SK-MEL-5 (cell line): ENCODE measurements at places on chromosomes 11 and 22. TPM values are rescaled to one million over a fixed set of nuclear protein-coding genes. Genes with fewer than 3 reads are reported as not detected.

DNA sequence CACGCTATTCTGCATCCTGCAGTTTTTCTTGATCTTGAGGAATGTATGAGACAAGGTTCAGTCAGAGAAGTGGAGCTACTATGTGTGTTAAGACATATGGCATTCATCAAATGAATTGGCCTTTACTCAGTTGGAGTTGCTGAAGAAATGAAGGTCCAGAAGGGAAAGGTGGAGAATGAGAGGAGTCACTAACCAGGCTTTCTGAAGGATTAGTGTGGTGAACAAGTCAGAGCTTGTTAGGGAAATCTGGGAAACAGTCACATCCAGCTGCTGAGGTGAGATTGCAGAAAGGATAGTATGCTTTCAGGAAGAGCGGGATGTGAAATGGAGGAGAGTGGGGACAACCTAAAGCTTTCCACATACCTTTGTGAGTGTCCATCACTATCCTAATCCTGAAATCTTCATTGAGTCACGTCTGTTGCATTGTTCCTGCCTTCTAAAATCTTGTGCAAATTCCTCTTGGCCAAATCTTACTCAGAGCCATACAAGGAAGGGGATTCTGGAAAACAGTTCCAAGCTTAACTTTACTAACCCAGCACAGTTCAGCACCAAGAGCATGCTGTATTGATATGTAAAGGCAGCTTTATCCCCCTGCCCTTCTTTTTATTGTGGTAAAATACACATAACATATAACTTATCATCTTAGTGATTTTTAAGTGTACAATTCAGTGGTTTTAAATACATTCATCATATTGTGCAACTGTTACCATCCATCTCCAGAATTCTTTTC, 11.4 kb upstream of the PITPNB start:
- DNase-seq: no peak

DNA sequence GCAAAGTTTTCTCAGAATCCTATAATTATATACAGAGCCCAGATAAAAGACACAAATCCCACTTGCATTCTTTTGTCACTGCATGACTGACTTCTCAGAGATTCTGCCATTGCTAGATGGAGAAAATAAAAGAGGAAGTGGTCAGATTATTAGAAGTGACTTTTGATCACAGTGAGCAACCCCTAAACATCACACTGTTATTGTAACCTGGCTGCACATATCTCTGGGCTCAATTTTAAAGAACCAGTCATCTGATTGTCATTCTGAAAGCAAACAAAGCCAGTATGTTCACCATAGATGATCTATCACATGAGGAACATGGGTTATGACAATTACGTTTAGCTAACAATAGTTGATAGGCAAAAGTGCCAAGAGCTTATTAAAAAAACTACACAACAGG, 47.8 kb downstream of the COPB1 start:
- no peak for DNase-seq

GRCh38 chr22:49431551-49431950, 396.1 kb downstream of the BRD1 start:
- no peak for DNase-seq

GRCh38 chr11:79708319-79708932, 267.6 kb upstream of the TENM4 start:
- DNase-seq: peak; percentile 62

The TBX10 gene
- not detected in 2 replicates for total RNA-seq

The SLC22A12 gene
- not detected in 2 replicates for total RNA-seq

- no peak for DNase-seq
Observed at GRCh38 chr22:16965083-16965482, 42.9 kb downstream of the GAB4 start.

The NXPE4 gene
- not detected in 2 replicates for total RNA-seq

DNA sequence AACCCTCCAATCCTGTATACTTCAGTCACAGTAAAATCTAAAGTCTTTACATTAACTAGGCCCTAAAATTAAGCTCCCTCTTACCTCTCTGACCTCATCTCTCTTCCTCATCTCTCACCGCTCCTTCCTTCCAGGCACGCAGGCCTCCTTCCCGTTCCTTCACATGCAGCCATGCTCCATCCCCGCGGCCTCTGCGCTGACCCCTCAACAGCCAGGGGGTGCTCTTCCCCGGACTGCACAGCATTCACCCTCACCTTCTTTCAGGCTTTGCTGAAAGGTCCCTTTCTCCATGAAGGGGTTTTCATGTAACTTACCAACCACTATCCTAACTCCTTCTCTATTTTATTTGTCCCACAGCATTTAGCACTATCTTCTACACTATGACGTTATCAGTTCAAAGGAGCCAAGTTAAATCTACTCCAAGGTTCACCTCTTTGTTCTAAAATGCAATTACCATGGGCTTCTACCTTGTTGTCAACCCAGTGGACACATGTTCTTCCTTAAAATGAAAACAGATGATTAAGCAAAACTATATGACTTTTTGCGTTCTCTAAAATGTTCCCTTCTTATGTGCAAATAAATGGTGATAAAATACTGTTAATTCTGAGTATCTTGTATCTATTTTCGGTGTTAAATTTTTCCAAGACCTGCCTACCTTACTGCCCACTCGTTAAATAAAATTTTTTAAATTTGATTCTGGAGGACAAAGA, 57.8 kb upstream of the APOA1 start:
- peak; percentile 8 for DNase-seq

DNA sequence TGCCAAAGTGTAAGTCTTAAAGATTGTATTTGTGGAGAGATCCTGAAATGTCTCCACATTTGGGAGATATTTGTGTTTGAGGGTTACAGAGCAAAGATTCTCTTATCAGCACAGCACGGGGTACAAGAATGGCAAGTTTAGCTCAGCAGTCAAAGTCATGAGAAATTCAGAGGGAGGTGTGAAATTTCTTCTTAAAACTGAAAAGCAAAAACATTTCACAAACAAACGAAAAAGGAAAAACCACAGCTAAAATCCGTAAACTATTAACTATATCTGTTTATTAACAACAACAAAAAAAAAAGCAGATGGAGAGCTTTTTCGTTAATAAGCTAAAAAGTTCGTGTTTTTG, 40.9 kb upstream of the ETS1 start:
- DNase-seq: no peak

DNA sequence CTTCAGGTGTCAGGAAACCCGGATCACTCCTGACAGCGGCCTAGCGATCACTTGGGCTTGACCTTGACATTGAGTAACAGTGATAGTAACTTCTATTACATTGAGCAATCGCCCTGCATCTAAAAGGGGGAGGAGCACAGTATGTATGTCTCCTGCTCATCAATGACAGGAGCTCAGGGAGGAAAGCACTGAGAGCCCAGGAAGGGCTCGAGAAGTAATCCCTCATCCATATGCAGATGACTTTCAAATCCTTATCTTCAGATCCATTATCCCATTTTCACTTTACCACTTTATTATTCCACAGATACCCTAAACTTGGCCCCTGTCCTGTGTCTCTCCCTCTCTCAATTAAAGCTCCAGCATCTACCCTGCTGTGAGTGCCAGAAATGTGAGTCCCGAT, 47.8 kb downstream of the ABTB2 start:
- no peak for DNase-seq

DNA sequence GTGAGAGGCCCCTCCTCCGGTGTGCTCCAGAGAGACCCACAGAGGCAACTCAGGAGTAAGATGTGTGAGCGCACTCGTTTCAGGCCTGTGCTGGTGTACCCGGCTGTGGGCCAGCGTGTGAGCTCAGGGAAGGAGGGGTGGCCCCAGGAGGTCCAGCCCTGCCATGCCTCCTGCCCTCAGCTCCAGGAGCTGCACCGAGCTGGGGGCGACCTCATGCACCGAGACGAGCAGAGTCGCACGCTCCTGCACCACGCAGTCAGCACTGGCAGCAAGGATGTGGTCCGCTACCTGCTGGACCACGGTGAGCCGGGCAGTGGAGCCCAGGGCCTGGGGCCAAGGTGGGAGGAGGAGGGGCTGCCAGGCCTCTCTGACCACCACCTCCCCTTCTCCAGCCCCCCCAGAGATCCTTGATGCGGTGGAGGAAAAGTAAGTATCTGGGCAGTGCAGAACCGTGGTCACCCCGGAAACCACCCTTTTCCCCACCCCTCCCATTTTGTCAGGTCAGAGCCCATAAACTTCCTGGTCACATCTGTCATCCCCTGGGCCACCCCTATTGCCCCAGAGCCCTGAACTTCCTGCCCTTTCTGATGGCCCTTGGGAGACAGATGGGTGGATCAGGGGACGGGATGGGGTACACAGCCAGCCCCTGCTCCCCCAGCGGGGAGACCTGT, 2.5 kb upstream of the MDK start:
- no peak for DNase-seq

The SAMM50 gene
- 94.8 and 103 TPM in 2 replicates for total RNA-seq

DNA sequence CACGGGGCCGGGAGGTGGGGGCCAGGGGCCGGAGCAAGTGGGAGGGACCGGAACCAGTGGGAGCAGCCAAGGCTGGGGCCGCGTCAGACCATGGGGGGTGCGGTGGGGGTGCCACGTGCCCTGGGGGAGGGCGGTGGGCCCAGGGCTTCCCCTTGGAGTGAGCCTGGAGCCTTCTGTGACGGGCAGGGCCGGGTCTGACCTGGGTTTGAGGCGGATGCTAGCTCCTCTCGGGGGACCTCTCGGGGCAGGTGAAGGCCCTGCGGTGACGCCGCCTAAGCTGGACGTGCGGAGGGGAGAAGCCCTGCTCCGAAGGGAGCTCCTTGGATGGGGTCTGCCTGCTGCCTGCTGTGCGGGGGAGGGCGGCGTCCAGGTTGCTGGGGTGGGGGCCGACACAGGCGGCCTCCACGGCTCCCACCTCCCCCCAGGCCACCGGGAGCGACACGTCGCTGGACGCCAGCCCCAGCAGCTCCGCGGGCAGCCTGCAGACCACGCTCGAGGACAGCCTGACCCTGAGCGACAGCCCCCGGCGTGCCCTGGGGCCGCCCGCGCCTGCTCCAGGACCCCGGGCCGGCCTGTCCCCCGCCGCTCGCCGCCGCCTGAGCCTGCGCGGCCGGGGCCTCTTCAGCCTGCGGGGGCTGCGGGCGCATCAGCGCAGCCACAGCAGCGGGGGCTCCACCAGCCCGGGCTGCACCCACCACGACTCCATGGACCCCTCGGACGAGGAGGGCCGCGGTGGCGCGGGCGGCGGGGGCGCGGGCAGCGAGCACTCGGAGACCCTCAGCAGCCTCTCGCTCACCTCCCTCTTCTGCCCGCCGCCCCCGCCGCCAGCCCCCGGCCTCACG, 115.0 kb downstream of the CACNA1I start:
- no peak for DNase-seq

- no peak for DNase-seq
Observed at GRCh38 chr22:47388778-47389177, 626.3 kb downstream of the TBC1D22A start.

The PRG3 gene
- total RNA-seq: not detected in 2 replicates

The MPPED2 gene
- 2.6 and 3.7 TPM in 2 replicates for total RNA-seq

The CALCA gene
- total RNA-seq: not detected in 2 replicates

- peak; percentile 92 for DNase-seq
Observed at GRCh38 chr11:15969281-15969680, 387.1 kb downstream of the SOX6 start.

DNA sequence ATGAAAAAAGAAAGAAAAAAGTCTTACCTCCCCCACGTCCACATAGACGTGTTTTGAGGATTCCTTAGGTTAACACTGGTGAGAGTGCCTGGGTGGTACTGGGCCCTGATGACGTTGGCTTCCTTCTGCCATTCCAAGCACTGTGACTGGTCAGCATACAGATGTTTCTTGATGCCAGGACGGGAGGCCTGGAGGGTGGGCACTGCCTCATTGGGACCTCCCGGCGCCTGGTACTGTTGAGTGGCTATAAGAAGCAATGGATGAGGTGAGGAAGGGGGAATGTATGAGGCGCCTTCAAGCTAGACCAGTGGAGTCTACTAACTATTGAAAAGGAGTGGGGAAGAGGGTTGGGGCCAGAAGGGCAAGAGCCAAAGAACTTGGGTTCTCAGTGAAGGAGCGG, 45.3 kb downstream of the MICAL2 start:
- no peak for DNase-seq

The DESI1 gene
- total RNA-seq: 28.2 and 45.4 TPM in 2 replicates

The GLB1L2 gene
- 0.48 and 1.1 TPM in 2 replicates for total RNA-seq

The KREMEN1 gene
- 23.0 and 23.5 TPM in 2 replicates for total RNA-seq

GRCh38 chr11:124493016-124493655, 47.6 kb upstream of the OR8B8 start:
- DNase-seq: no peak

The OR52I2 gene
- not detected in 2 replicates for total RNA-seq

DNA sequence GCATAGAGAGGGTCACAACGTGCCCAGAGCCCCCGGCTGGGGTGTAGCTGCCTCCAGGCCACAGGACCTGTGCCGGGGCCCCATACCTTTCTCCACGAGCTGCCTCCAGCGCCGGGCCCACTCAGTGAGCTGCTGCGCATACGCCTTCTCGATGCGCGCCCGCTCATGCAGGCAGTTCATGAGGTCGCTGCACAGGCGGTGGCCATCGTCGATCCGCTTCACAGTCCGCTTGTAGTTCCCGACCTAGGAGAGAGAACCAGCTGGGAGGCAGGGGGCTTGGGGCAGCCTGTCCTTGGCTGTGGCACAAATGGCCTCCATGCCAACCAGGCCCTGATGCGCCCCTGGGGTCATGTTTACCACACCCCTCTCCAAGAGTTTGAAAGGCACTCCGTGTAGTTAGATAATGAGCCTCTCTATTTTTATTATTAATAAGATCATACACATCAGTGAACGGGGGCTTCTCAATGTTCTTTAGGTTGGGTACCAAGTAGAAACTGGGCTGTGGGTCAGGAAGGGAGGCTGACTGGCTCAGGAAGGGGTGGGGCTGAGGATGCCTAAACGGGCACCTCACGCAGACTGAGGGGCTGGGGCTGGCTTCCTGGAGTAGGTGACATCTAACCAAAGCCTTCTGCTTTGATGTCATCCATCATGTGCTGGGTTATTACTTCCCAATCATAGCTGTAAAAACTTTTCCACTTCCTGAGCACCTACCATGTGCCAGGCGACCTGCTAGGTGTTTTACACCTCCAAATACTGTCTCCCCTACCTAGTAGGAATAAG, 36.5 kb upstream of the ARFGAP3 start:
- DNase-seq: no peak

- no peak for DNase-seq
Observed at GRCh38 chr11:119578521-119579191, 150.3 kb downstream of the NECTIN1 start.

The RBM4B gene
- 8.1 and 11.0 TPM in 2 replicates for total RNA-seq

DNA sequence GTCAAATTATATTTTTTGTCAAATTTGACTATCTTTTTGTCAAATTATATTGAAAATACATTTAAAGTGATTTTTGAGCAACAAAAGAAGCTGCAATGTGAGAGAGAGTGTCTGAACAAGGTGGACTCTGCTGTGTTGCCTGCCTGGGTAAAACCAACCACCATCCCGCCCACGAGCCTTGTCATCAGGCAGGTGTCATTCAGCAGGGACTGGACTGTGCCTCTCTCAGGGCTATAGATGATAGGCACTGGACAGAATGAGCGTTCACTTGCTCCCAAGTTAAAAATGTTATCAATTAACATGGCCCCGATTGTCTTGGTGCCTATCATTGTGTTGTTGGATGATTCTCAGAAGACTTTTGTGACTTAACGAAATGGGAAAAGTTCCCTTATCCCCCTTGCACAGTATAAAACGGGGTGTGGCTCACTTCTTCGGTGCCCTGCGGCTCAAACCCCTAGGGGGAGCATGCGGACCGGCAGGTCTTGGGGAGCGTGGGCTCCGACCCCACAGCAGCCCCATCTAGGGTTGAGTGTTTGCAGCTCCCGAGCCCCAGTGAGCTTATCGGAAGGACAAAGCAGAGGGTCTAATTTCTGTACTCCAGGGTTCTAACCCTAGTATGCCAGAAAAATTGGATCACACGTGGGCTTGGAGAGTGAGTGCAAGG, 1.7 kb downstream of the APOL5 start:
- DNase-seq: no peak
